ENCODE measurements at places on chromosomes 16 and 17. TPM values are rescaled to one million over a fixed set of nuclear protein-coding genes. Genes with fewer than 3 reads are reported as not detected.

The NTN1 gene
- 0.04 TPM for total RNA-seq

The NUTF2 gene
- total RNA-seq, result 214 TPM

DNA sequence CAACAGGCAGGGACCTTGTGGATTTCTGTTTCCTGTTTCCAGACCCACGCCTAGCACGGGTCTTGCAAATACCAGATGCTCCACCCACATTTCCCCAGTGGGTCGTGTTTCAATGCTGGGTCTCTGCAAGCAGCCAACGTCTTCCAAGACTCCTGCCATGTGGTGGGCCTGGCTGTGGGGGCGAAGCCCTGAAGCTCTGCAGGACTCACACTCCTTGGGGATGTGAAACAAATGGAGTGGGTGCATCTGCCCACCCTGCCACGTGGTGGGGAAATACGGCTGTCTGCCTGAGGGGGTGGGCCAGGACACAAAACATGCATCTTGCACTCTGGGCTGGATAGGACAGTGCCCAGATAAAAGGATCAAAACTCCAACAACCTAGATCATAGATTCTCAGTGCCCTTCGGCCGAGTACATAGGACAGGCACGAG, 32.6 kb downstream of the FA2H start:
- no peaks in the 10 kb centered on the region for H3K36me3 ChIP-seq
- H3K27ac ChIP-seq, result no peak overlapping the region
- no peak overlapping the region for H3K4me3 ChIP-seq
- peaks cover 30% of the 10 kb centered on the region for H3K4me1 ChIP-seq
- DNase-seq, result no peak
- H3K27me3 ChIP-seq, result peaks cover 5% of the 10 kb centered on the region

The ZNF18 gene
- 5.4 TPM for total RNA-seq

The SEC14L5 gene
- total RNA-seq, result 0.36 TPM

- peaks cover 68% of the 10 kb centered on the region for H3K4me1 ChIP-seq
- peak overlapping the region; percentile 6 for H3K27ac ChIP-seq
- H3K27me3 ChIP-seq, result no peaks in the 10 kb centered on the region
- no peak overlapping the region for H3K4me3 ChIP-seq
Measured at GRCh38 chr17:45929344-45929743, 35.0 kb downstream of the MAPT start.

The DHRS13 gene
- total RNA-seq, result 12.6 TPM

- H3K36me3 ChIP-seq, result peaks cover 25% of the 10 kb centered on the region
- peaks cover 15% of the 10 kb centered on the region for H3K4me1 ChIP-seq
- no peaks in the 10 kb centered on the region for H3K27me3 ChIP-seq
- DNase-seq, result peak; percentile 61
- H3K4me3 ChIP-seq, result no peak overlapping the region
Measured at GRCh38 chr16:30927789-30928378, 4.5 kb downstream of the FBXL19 start.

The MPHOSPH6 gene
- total RNA-seq, result 76.4 TPM

DNA sequence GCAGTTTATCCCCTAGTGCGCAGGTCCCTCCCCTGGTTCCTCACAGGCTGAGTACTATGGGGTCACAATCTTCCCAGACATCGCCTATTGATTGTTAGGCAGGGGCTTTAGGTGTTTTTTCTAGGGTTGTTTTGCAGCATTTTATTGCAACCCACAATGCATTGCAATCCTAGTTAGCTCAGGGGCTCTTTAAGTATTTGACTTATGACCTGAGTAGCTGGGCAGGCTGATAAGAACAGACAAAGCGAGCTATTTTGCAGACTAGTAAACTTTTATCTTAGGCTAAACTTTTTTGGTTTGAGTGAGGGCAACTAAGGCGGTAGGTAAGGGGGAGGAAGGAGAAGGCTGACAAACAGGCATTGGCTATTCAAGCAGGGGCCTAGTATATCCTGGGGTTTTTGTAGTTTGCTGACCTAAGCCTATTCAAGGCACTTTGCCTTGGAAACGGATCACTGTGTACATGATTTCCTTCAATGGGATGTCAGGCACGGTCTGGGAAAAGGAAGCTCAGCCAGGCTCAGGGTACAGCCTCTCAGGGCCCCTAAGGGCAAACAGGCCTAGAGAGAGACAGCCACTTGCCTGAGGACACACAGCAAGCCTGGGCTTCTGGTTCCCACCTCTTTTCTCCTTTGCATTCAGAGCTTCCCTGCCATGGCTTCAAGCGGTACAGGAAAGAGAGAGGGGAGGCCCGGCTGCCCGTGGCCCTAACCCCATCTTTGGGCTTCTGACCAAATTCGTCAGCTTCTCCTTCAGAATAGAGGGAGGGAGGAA, 6.4 kb downstream of the DRC7 start:
- H3K4me3 ChIP-seq, result no peak overlapping the region
- H3K27me3 ChIP-seq, result no peaks in the 10 kb centered on the region
- DNase-seq, result peak; percentile 81
- peak overlapping the region; percentile 72 for H3K27ac ChIP-seq
- H3K4me1 ChIP-seq, result peaks cover 87% of the 10 kb centered on the region

The CCL7 gene
- not detected for total RNA-seq

DNA sequence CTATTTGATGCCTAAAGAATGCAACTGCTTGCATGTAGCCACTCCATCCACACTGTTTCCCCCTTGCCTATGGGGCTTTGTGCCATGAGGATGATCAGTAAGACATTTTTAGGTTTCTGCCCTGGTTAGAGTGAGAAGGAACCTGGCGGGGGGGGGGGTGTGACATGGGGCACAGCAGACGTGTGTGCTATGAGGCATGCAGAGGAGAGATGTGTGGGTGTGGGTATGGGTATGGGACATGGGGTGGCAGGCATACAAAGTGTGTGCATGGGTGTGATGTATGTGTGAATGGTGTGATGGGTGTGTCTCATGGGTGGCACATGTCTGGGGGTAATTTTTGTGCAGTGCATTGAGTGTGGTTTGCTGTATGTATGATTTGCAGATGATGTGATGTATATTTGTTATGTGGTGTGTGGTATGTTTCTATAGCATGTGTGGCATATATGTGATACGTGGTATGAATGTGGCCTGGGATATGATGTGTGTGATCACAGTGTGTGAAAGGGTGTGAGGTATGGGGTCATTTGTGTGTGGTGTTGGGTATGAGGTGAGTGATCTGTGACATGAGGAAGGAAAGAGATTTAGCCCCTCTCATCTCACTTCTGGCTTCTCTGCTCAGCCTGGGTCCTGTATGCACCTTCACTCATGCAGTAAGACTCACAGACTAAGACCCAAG, 14.9 kb downstream of the CCDC182 start:
- no peaks in the 10 kb centered on the region for H3K36me3 ChIP-seq
- no peaks in the 10 kb centered on the region for H3K4me1 ChIP-seq
- no peak for DNase-seq
- H3K4me3 ChIP-seq, result no peak overlapping the region

The TP53TG3F gene
- total RNA-seq, result not detected

The NAGS gene
- 3.0 TPM for total RNA-seq

DNA sequence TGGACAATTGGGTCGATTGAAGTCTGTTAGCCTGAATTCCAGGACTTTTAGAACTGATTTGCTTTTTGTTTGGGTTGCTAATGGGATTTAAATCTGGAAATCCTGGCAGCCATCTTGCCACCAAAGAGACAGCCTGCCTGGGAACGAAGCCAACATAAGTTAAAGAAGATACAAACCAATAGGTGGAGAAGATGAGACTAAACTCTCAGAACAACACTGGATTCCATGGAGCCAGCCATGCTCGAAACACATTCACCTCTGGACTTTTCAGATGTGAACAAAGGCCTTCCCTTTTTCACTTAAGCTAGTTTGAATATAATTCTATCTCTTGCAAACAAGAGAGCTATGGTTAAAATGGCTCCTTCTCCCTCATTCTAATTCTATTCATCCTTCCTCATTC, 135.9 kb downstream of the TOX3 start:
- H3K27ac ChIP-seq, result no peak overlapping the region
- no peaks in the 10 kb centered on the region for H3K27me3 ChIP-seq
- H3K4me3 ChIP-seq, result no peak overlapping the region
- peaks cover 41% of the 10 kb centered on the region for H3K4me1 ChIP-seq
- no peaks in the 10 kb centered on the region for H3K36me3 ChIP-seq
- no peak for DNase-seq

The MSL1 gene
- total RNA-seq, result 76.1 TPM

DNA sequence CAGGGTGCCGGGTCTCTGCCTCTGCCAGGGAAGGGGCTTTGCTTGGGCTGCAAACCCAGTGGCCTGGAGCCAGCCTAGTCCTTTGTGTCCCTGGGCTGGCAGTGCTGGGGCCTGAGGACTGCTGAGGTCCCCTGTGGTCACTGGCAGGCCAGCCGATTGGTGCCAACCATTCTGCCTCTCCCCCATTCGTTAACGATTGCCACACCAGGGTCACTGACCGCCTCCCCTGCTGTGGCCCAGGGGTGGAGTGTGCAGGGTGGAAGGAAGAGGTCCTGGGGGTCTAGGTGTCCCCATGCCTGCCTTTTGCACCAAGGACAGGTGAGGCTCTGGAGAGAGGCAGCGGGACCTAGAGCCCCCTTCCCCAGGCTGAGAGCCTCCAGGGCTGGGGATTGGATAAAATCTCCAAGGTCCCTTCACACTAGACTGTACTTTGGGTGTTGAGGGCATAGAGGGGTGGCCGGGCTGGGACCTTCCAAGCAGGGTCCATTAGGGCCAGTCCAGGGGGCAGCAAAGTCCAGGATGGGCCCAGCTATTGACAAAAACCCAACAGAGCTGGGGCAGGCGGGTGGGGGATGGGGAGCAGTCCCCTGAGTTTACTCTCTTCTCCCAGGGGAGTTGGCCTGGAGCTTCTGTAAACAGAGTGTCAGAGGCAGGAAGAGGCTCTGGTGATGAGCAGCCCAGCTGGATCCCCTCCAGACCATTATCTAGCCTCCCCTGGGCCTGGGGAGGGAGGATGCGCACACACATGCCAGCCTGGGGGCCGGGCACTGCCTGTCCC, 1.1 kb downstream of the VASN start:
- peaks cover 86% of the 10 kb centered on the region for H3K4me1 ChIP-seq
- H3K4me3 ChIP-seq, result peak overlapping the region; percentile 82
- H3K27ac ChIP-seq, result peak overlapping the region; percentile 83
- H3K36me3 ChIP-seq, result no peaks in the 10 kb centered on the region

The PRR29 gene
- total RNA-seq, result 0.11 TPM

- no peak overlapping the region for H3K4me3 ChIP-seq
- peak; percentile 88 for DNase-seq
Measured at GRCh38 chr17:80254396-80255251, 6.0 kb upstream of the RNF213 start.

The CBX2 gene
- total RNA-seq, result 13.0 TPM

The ALDOA gene
- total RNA-seq, result 925 TPM

- peak; percentile 31 for DNase-seq
- no peak overlapping the region for H3K4me3 ChIP-seq
- peaks cover 16% of the 10 kb centered on the region for H3K27me3 ChIP-seq
- no peaks in the 10 kb centered on the region for H3K4me1 ChIP-seq
- no peaks in the 10 kb centered on the region for H3K36me3 ChIP-seq
Measured at GRCh38 chr16:6643080-6643686, 689.5 kb upstream of the RBFOX1 start.

DNA sequence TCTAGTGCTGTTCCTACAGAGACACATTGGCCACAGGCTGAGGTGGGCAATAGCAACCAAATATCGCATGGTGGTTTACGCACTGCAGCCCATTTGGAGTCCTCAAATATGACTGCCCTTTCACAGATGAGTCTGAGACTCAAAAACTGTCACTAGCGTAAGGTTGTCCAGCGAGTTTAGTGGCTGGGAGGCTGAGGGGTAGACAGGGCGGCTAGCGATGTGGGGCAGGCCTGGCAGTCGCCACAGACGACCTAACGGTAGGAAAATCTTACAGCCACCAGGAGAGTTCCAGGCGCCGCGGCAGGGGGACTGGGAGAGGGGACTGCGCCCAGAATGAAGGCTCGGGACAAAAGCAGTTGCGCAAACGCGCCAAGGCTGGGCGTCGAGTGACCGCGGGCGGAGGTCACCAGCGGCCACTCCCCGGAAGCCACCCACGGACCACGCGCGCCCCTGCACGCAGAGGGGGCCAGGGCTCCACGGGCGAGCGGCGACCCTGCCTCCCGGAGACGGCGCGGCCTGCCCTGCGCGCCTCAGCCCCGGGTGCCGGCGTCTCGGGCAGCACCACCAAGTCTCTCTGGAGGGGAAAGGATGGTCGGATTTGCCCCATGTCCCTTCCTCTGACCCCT, 699 bp upstream of the MAP1LC3B start:
- peak; percentile 76 for DNase-seq
- H3K27me3 ChIP-seq, result no peaks in the 10 kb centered on the region
- peak overlapping the region; percentile 47 for H3K4me3 ChIP-seq

GRCh38 chr16:65279576-65279975, 157.7 kb upstream of the CDH11 start:
- H3K36me3 ChIP-seq, result no peaks in the 10 kb centered on the region
- peaks cover 1% of the 10 kb centered on the region for H3K27me3 ChIP-seq
- no peak overlapping the region for H3K4me3 ChIP-seq
- DNase-seq, result no peak
- peaks cover 7% of the 10 kb centered on the region for H3K4me1 ChIP-seq

- H3K4me1 ChIP-seq, result peaks cover 11% of the 10 kb centered on the region
- H3K4me3 ChIP-seq, result peak overlapping the region; percentile 23
- no peak overlapping the region for H3K27ac ChIP-seq
- no peak for DNase-seq
- H3K36me3 ChIP-seq, result peaks cover 1% of the 10 kb centered on the region
Measured at GRCh38 chr16:728131-728889, 1.4 kb downstream of the HAGHL start.

GRCh38 chr16:56477096-56477878, 25.9 kb downstream of the OGFOD1 start:
- DNase-seq, result peak; percentile 27
- no peaks in the 10 kb centered on the region for H3K27me3 ChIP-seq
- no peak overlapping the region for H3K27ac ChIP-seq
- peaks cover 58% of the 10 kb centered on the region for H3K36me3 ChIP-seq

DNA sequence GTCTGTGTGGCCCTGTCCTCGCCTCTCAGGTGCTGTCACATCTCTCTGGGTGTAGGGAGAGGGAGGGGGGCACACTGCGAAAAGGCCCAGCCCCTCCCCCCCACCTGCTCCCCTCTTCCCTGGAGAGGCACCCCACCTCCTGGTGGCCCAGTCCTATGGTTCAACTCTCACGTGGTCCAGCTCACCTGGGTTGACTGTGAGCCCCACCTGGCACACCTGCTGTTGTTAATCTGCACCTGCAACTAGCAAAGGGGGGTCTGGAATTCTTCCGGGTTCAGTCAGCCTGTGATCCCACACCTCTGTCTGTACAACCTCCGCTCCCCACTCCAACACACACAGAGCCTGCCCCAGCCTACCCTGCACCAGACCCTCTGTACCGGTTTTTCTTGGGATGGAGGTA, 2.0 kb upstream of the SYNGR2 start:
- H3K27ac ChIP-seq, result no peak overlapping the region
- H3K4me1 ChIP-seq, result peaks cover 65% of the 10 kb centered on the region
- peaks cover 5% of the 10 kb centered on the region for H3K36me3 ChIP-seq
- no peaks in the 10 kb centered on the region for H3K27me3 ChIP-seq
- no peak for DNase-seq
